ENCODE measurements at places on chromosomes 5 and 9.
A peak's percentile ranks its signal among the peaks of the same experiment; 100 is the strongest.

- no peak for DNase-seq
Observed at GRCh38 chr5:62643556-62644451, 65.2 kb downstream of the LRRC70 start.

DNA sequence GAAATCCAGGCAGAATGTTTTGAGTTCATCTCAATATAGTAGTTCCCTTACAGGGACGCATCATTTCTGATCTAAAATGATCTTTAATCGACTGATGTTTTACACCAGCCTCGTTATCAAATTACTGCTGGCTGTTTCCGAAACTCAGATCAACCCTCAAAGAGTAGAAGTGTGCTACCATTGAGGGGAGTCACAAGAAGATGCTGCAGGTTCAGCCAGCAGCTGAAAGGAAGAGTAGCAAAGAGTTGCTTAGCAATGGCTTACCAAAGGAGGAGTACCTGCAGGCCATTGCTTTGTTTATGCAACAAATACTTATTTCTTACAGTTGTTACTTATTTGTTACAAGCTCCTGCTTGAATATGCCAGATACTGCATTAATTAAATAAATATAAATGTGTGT lies 144.1 kb downstream of the EBF1 start:
- no peak for DNase-seq

- DNase-seq: peak; percentile 24
Observed at GRCh38 chr5:119435436-119436132, 16.7 kb upstream of the HSD17B4 start.

- no peak for DNase-seq
Observed at GRCh38 chr5:128722551-128722950, 184.5 kb upstream of the FBN2 start.

DNA sequence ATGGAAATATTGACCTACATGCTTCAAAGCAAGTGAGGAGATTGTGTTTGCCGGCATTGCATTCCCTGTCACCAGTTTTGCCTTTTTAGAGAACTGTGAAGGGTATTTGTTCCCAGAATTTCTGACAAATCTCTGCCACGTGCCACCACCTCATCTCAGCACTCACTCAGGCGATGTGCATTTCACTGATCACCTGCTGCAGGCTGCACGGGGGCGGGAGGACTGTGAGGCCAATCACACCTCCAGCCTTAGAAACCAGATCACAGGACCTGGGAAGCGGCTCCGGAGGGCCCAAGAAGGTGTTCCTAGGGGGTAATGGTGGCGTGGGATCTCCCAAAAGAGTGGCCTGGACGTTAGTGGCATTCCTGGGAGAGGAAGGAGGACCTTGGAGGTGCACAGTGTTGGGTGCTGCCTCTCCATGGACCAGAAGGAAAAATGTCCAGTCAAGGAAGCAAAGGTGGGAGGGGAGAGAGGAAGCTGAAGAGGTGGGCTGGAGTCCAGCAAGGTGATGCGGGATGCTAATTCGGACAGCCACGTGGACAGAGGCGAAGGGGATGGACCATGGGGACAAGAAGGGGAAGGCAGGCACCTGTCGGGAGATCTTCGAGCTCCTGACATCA lies 63.6 kb upstream of the OLFM1 start:
- DNase-seq: no peak
